Left lobe of liver (tissue), 2 donors: ENCODE measurements at places on chromosomes 13 and 19. TPM values are rescaled to one million over a fixed set of nuclear protein-coding genes. Genes with fewer than 3 reads are reported as not detected.
A peak's percentile ranks its signal among the peaks of the same experiment; 100 is the strongest.

DNA sequence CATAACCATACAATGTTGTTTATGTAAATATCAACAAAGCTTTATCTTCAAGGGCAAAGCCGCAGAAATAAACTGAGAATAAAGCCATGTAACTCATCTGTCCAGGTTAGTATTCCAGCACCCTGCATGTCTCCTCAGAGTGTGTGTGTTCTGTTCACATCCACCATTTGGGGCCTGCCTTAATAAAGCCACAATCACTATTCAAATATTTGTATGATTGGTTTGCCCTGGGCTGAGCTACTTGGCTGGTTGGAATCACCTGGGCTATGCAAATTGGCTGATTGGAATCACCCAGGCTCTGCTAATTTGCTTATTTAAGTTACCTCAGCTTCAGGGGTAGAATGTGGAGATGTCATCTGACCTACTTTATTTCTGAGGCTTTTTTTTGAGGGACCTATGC lies 42.4 kb upstream of the ZNF737 start:
- no peak for DNase-seq

- no peak for DNase-seq
Observed at GRCh38 chr13:20230913-20231838, 943 bp downstream of the GJB6 start.

DNA sequence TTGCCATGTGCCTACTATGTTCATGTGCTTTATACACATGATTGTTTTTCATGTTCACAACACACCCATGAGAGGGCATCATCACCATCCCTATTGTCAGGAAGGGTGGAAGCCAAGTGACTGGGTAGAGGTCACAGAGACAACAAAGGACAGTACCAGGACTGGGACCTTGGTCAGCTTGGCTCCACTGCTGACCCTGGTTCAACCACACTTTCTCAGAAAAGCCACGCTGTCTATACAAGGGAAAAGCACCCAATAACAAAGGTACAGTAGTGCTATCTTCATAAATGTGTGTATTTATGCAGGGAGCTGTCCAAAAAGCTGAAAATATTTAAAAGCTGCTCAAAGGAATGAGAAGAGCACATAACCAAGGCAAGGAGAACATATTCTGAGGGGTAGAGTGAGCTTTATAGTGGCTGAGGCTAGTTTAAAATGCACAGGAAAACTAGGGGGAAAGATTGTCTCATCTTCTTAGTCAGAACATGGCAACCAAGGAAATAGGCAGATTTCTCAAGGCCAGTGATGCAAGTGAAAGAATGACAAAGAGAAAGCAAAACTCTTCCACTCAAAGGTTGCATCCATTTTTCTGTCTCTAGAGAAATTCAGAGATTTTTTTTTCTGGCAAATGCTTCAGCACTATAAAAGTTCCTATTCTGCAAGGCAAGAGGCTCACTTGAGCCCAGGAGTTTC lies 415.0 kb downstream of the FOXO1 start:
- DNase-seq = no peak

DNA sequence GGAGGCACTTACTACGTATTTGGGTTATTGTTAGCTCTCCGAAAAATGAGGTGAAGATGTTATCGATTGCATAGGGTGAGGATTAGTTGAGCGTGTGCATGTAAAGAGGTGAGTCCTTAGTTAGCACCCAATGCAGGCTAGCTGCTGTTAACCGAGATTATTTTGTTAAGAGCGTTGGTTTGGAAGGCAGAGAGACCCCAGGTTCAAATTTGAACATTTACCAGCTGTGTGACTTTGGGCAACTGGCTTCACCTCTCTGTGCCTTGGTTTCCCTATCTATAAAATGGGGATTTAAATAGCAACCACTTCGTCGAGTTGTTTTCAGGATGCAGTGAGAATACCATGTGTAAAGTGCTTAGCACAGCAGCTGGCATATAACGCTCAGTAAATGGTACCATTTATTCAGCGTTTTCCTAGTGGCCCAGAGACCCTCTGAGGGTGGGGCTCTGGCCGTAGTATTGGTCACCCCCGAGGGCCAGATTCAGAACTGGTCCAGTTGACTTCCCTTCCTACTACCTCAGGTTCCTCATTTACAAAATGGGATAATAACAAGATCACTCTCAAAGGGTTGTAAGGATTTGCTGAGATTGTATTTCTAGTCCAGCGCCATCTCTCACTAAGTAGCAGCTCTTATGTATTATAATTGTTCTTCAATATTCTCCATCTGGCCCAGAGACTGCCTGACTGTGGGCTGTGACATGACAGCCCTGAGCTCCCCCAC lies 887 bp downstream of the SIPA1L3 start:
- no peak for DNase-seq

DNA sequence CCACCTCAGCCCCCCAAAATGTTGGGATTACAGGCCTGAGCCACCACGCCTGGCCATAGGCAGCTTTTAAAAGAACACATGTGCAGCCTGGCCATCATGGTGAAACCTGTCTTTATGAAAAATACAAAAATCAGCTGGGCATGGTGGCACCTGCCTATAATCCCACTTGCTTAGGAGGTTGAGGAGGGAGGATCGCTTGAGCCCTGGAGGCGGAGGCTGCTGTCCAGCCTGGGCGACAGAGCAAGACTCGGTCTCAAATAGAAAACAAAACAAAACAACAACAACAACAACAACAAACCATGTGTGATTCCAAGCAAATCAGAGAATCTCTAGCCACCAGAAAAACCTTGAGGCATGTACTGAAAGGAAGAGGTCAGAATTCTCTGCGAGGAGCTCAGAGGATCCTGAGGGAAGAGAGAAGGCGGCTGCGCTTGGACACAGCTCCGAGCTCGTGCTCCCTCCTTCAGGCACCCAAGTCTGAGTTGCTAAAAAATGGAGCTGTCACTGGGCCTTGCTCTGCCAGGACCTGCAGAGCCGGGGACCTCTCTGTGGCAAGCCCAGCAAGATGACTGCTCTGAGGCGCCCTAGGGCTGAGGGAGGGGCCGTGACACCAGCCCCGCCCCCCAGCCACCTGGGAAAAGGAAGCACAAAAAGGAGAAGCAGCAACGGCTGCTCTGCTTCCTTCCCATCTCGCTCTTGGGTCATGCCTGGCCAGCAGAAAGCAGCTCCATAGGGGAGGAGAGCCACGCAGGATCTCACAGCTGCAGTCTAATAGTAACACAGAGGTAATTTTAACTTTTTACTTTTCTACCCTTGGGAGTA lies at the start of gene ARL11:
Gene ARL11 (plus strand): TSS at position 677 of the 822 bp plus-strand sequence. CDS start 1,941 bp downstream, outside the sequence.
- DNase-seq = peak; percentile 61

GRCh38 chr13:113927661-113928581 lies 46.0 kb downstream of the C13orf46 start:
- DNase-seq = peak; percentile 35

DNA sequence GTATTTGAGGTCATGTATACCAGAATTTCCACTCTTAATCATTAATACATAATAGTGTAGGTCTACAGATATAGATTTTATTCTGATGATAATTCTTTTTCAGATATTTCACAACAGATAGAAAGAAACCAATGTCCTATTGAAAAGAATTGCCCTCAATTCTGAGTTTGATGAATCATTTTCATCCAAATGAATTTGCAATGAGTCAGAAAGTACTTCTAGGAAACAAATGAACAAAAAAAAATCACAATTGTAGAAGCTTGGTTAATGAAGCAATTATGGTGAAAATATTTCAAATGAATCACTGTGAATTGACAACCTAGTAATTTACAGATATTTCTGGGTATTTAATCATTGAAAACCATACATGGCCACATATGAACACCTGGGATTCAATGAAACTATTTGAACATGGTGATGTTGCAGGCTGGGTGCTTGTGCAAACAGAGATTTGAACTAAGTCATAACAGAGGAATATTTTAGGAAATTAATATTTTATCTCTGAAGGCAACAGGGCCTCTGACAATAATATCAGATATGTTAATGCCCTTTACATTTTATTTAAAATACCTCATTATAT lies 360.9 kb downstream of the SLITRK5 start:
- no peak for DNase-seq

DNA sequence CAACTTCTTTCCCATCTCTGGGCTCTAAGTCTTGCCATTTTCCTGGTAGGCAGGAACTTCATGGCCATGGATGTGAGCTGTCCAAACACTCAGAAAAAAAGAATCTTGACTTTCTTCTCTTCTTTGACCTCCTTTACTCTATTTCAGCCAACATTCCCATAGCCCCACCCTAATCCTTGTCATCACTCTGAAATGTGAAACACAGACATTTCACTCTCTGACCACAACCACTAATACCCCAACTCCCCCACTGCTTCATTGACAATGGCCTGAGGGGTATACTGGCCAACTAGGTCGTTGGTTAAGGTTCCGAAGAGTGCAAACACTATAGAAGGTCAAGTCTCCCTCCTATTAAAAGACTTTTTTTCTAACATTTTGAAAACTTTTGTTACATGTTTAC lies 4.7 kb upstream of the CYP2A13 start:
- no peak for DNase-seq

The DMRTC2 gene
- not detected for total RNA-seq

The TMEM238 gene
- 26.6 TPM for total RNA-seq

The DCLK1 gene
- not detected for total RNA-seq
